ENCODE measurements at places on chromosomes 4 and X. TPM values are rescaled to one million over a fixed set of nuclear protein-coding genes. Genes with fewer than 3 reads are reported as not detected.

DNA sequence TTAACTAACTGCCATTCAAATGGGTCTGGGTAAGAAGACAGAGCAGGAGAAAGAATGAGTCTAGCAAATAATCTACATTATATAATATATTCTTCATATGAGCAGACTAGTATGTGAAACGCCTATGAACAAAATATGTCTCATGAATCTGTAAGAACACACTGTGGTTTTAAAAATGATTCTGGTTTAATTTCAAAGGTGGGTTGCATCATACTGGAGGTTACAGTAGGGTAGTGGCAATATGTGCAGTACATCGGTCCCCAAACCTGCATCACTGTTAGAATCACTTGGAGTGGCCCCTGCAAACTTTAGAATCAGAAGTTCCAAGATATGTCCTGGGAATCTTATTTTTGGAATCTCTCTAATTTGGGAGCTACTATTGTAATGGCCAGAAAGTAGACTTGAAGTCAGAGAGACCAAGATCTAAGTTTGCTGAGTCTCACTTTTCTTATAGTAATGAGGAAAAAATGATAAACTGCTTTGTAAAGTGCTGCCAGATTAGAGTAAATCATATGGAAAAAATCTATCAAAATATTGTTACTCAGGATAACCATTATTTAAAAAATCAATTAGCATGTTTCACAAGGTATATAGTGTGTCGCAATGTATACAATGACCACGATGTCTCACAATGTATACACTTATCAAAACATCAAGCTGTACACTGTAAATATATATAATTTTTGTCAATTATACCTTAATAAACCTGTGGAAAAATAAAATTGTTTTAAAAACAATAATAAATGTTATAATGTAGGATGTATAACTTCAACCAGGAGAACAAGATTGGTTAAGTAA is 37.9 kb upstream of the ARSJ start:
- no peak overlapping the region for H3K27ac ChIP-seq
- no peaks in the 10 kb centered on the region for H3K27me3 ChIP-seq
- no peaks in the 10 kb centered on the region for H3K4me1 ChIP-seq
- DNase-seq, result no peak

CASP6 gene
- 18.8 TPM for total RNA-seq

DNA sequence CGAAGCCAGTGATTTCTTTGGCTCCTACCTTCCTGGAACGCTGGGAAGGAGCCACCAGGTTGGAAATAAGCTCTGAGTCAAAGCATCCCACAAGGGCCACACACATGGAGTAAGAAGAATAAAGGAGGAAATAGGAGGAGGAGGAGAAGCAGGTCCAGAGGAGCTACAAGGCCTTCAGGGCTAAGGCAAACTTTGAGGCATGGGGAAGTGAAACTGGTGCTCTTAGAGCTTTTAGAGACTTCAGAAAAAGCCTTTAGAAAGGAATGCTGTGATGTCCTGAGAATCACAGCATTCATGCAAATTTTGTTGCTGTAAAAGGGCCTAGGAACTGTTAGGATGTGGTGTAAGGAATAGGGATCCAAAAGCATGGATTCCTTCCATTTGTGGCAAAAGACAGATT is 135.9 kb upstream of the ARHGEF9 start:
- no peak overlapping the region for H3K27ac ChIP-seq
- DNase-seq, result no peak
- H3K36me3 ChIP-seq, result no peaks in the 10 kb centered on the region
- H3K4me3 ChIP-seq, result no peak overlapping the region
- no peaks in the 10 kb centered on the region for H3K27me3 ChIP-seq

DNA sequence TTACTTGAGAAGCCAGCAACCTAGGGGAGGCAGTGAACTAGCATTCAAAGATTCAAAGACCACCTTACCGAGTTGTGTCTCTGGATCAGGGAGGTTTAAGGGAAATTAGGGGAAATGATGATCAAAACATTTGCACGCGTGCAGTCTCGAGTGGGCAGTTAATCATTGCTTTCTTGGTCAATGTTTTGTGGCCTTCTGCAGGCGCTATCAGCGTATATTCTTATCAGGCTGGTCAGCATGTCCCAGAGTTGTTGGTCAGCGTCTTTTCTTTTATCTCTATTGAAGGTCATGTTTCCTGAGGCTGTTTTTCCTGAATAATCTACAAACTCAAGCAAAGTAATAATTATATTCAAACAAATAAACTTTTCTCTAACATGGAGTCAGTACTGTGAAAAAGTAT is 84.0 kb upstream of the ZNF81 start:
- H3K4me3 ChIP-seq, result no peak overlapping the region
- H3K27me3 ChIP-seq, result no peaks in the 10 kb centered on the region
- DNase-seq, result no peak
- no peaks in the 10 kb centered on the region for H3K4me1 ChIP-seq

DNA sequence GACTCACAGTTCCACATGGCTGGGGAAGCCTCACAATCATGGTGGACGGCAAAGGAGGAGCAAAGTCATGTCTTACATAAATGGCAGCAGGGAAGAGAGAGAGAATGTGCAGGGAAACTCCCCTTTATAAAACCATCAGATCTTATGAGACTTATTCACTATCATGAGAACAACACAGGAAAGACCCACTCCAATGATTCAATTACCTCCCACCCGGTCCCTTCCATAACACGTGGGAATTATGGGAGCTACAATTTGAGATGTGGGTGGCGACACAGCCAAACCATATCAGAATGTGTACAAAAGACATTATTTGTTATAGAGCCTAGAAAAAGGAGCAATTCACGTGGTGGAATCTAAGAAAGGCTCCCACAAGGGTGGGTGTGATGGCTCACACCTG is 10.8 kb upstream of the HERC6 start:
- no peak overlapping the region for H3K27ac ChIP-seq
- H3K27me3 ChIP-seq, result no peaks in the 10 kb centered on the region
- no peaks in the 10 kb centered on the region for H3K36me3 ChIP-seq
- no peak overlapping the region for H3K4me3 ChIP-seq

GRCh38 chr4:38386005-38386551 is 277.9 kb upstream of the KLF3 start:
- peaks cover 17% of the 10 kb centered on the region for H3K4me1 ChIP-seq
- H3K36me3 ChIP-seq, result no peaks in the 10 kb centered on the region
- DNase-seq, result no peak
- no peaks in the 10 kb centered on the region for H3K27me3 ChIP-seq
- H3K4me3 ChIP-seq, result no peak overlapping the region

GRCh38 chr4:80371046-80371445 is 35.5 kb downstream of the CFAP299 start:
- no peak overlapping the region for H3K27ac ChIP-seq
- H3K4me1 ChIP-seq, result no peaks in the 10 kb centered on the region
- no peak overlapping the region for H3K4me3 ChIP-seq
- H3K27me3 ChIP-seq, result no peaks in the 10 kb centered on the region
- H3K36me3 ChIP-seq, result no peaks in the 10 kb centered on the region

GRCh38 chr4:74433541-74434172 is 11.3 kb upstream of the AREG start:
- H3K4me1 ChIP-seq, result no peaks in the 10 kb centered on the region
- H3K27me3 ChIP-seq, result no peaks in the 10 kb centered on the region
- H3K36me3 ChIP-seq, result no peaks in the 10 kb centered on the region
- H3K27ac ChIP-seq, result no peak overlapping the region
- H3K4me3 ChIP-seq, result no peak overlapping the region
- no peak for DNase-seq

RBM10 gene
- total RNA-seq, result 28.1 TPM

DNA sequence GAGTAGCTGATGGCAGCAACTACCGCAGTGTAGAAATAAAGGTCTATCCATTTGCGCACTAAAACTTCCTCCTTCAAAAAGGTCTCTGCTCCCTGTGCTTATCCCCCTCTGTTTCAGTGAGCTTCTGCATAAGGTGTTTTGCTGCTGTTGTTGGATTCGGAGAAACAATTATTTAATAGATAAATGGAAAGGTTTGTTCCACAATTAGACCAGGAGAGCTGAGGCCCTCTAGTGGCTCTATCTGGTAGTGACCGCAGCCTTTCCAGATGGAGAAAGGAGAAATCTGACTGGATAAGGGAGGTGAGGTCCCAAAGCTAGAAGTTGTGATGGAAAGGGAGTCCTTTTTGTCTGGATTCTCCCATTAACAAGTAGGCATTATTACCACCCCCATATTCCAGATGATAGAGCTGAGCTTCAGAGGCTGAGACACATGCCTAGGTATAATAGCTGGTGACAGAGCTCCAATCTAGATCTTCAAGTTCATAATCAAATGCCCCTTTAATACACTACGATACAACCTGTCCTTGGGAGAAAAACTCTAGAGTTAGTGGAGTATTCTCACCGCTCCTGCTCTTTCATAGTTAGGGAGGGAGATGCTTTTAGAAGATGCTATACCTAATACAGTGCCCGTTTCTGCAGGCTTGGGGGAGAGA is 5.1 kb upstream of the GABRQ start:
- no peaks in the 10 kb centered on the region for H3K4me1 ChIP-seq
- no peak overlapping the region for H3K4me3 ChIP-seq
- H3K27ac ChIP-seq, result no peak overlapping the region
- peaks cover 5% of the 10 kb centered on the region for H3K27me3 ChIP-seq

- no peak overlapping the region for H3K27ac ChIP-seq
- H3K36me3 ChIP-seq, result no peaks in the 10 kb centered on the region
- no peaks in the 10 kb centered on the region for H3K4me1 ChIP-seq
- no peak for DNase-seq
- H3K4me3 ChIP-seq, result no peak overlapping the region
- no peaks in the 10 kb centered on the region for H3K27me3 ChIP-seq
Measured at GRCh38 chrX:10259716-10260115, 102.9 kb downstream of the CLCN4 start.

DNA sequence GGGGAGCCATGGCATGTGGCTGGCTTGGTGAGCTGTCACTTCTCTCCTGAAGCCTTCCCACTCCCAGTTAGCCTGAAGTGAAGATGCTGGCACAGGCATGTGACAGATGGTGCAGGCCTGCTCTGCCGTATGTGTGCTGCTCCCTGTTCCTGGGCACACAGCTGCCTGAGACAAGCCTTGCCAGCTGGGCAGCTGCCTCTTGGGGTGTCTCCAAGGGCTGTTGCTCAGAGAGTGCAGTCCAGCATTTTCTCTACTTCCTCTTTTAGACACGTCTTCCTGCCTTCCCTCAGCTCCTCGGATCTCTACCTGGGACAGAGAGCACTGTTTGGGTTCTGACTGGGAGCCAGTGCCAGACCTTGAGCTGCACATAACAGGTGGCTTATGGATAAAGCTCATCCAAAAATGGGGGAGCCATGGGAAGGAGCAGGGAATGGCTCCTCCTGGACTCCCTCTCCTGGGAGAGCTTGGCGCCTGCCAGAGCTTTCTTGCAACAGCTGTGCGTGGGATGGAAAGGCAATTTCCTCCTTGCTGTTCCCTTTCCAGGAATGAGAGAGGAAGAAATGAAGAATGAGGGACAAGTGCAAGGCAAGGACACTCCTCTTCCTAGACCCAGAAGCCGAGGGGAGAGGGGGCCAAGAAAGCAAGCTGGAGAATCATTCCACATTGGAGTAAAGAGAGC is 132.9 kb downstream of the MSL3 start:
- no peaks in the 10 kb centered on the region for H3K4me1 ChIP-seq
- H3K4me3 ChIP-seq, result no peak overlapping the region
- no peak for DNase-seq
- no peak overlapping the region for H3K27ac ChIP-seq
- H3K27me3 ChIP-seq, result no peaks in the 10 kb centered on the region
- H3K36me3 ChIP-seq, result no peaks in the 10 kb centered on the region

PGAM4 gene
- not detected for total RNA-seq

IQSEC2 gene
- total RNA-seq, result 6.9 TPM

DNA sequence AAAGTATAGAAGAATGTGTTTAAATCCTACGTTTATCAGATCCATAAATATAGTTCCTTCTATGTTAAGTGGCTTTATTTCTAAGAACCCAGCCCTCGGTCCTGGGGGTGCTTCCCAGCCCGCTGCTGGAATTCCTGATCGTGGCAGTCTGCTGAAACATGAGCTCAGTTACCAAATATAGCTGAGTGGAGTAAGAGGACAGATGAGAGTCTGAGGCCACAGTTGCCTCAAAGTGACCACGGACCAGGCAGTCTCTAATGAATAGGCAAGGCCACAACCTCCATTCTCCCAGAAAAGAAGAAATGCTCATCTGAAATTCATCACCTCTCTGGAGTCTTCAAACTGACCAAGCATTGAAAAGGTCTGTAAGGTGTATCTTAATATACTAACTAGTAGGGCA is at the start of gene PALLD:
PALLD (plus strand) TSS at position 219 of the 400 bp plus-strand sequence.
- DNase-seq, result no peak
- H3K27ac ChIP-seq, result no peak within 1 kb of the TSS
- H3K4me1 ChIP-seq, result no peaks in the 10 kb centered on the region
- H3K36me3 ChIP-seq, result no peaks in the 10 kb centered on the region
- no peaks in the 10 kb centered on the region for H3K27me3 ChIP-seq

MTHFD2L gene
- 9.9 TPM for total RNA-seq

DNA sequence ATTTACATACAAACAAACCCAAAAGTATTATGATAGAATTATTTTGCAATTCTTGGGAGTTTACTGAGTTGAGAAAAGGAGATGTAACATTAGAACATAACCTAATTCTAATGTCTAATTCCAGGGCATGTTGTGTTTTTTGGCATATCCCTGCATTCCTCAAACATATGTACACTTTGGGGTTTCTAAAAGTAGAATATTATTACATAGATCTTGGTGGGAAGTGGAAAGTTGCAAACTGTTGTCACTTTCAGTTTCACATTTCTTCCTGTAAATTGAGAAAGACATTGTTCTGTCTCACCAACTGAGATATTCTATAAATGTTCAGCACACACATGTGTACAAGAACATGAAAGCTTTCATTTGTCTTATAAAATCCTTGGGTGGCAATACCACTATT is 24.4 kb upstream of the GBA3 start:
- no peak overlapping the region for H3K4me3 ChIP-seq
- DNase-seq, result no peak
- H3K27me3 ChIP-seq, result no peaks in the 10 kb centered on the region
- H3K4me1 ChIP-seq, result no peaks in the 10 kb centered on the region
- no peak overlapping the region for H3K27ac ChIP-seq

GRCh38 chrX:35842674-35843073 is 44.5 kb downstream of the MAGEB16 start:
- H3K36me3 ChIP-seq, result no peaks in the 10 kb centered on the region
- H3K27me3 ChIP-seq, result no peaks in the 10 kb centered on the region
- H3K4me3 ChIP-seq, result no peak overlapping the region
- H3K4me1 ChIP-seq, result no peaks in the 10 kb centered on the region
- no peak for DNase-seq

- no peaks in the 10 kb centered on the region for H3K4me1 ChIP-seq
- no peak for DNase-seq
- H3K4me3 ChIP-seq, result no peak overlapping the region
Measured at GRCh38 chr4:29046186-29046585, 1674.0 kb upstream of the PCDH7 start.
